Fibroblast of villous mesenchyme (primary cell): ENCODE measurements at places on chromosomes 13 and 19.

DNA sequence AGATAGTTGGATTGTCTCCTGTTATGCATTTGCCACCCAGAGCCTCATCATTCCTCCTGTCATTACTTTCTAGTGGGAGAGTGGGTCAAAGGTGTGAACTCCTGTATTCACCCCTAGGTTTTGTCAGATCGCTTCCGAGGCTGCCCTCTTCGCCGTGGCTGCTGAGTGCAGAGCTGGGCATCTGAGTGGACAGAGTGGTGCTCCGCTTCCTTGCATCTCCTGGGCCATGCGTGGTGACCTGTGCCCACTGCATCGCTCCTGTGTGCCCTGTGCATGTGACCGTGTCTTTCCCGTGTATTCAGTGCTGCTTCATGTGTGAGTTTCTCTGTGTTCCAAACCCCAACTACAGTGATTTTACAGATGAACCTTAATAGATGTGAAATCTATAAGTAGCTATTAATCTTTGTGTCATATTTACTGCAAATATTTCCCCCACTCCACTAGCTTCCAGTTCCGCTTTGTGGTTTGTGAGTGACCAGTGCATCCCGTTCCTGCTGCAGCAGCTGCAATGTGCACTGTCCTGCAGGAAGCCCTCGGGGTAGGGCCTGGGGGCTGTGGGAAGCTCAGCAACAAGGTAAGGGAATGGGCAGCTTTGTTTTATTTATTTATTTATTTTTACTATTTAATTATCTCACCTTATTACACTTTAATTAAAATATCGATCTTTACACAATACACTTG, 53.1 kb downstream of the C13orf46 start:
- DNase-seq = no peak

DNA sequence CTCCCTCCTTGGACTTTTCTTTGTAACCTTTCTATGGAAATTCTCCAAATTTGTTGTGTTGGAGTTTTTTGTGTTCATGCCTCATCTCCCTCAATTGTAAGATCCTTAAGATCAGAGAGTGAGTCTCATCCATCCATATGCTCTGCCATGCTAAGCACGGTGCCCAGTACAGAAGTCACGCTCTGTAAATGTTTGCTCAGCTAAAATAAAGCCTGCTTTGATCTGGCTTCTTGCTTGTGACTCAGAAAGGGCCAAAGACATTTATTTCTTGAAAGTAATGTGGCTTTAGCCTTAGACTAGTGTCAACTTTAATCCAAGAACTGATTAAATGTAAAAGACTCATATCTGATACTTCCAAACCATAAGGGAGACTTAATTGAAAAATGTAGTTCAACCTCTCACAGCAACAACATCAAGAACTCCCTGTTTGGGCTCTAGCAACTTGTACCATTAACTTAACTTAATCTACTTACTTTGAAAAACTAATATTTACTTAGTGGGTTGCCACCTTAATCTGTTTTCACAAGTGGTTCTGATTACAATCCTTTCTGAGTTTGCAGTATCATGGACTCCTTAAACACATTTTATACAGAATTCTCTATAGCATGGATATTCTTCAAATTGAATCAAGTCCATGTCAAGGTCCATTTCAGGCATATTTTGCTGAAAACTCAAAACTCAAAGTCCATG, 100.2 kb downstream of the KL start:
- DNase-seq = no peak

GRCh38 chr19:1532003-1532402, 8.1 kb downstream of the PLK5 start:
- DNase-seq = no peak

DNA sequence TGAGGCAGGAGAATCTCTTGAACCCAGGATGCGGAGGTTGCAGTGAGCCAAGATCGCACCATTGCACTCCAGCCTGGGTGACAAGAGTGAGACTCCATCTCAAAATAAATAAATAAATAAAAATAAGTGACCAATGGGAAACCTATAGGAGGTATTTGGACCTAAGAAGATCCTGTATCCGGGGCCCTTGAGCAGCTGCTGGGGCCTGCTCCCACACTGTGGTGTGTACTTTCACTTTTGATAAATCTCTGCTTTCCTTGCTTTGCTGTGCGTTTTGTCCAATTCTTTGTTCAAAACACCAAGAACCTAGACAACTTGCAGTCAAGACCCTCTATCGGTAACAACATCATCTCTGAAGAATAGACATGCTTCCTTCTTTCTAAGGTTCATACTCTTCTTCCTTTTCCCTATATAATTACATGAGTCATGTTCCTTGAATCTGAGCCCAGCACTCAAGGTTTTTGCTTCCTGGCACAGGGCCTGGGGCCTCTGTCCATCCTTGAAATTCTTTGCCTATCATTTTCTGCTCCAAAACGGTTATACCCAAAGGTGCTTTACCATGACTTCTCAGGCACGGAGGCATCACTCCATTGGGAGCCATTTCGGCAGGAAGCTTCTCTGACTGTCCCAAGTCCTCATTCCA, 14.2 kb upstream of the PNMA8C start:
- DNase-seq = peak; percentile 60

GRCh38 chr13:110318920-110319319, 11.8 kb downstream of the COL4A2 start:
- no peak for DNase-seq

DNA sequence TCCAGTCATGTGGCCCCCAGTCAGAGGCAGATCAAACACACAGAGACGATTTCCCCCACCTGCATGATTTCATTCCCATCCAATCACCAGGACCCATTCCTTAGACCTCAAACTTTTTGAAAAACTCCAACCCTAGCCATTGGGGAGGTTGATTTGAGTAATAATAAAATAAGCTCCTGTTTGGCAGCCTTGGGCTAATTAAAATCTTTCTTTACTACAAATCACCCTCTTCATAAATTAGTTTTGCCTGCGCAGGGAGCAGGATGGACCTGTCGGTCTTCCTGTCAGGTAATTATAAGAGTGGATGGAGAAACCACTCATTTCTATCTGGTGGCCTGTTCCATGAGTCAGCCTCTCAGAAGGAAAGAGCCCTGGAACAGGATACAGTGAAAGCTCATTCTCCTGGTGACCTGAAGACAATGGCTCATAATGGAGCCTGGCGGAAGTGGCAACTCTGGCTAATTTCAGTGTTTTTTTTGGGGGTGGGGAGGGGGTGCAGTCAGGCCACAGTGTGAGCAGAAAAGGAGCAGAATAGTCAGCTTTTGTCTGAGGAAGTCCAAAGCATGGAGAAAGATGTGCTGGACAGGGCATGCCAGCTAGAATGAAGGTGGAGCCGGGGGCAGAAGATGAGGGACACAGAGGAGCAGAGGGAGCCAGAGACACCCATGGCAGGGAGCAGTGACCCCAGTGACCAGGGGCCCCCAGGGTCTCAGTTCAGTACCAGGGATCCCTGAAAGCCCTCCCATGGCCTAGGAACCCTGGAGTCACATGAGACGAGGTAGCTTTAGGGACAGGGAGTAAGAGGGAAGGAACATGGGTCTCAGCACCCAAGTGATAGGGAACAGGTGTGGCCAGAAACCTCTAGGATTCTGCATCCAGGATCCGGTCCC, 31.8 kb upstream of the PSG9 start:
- DNase-seq = no peak

- DNase-seq = no peak
Measured at GRCh38 chr13:84211048-84211447, 328.8 kb upstream of the SLITRK1 start.

DNA sequence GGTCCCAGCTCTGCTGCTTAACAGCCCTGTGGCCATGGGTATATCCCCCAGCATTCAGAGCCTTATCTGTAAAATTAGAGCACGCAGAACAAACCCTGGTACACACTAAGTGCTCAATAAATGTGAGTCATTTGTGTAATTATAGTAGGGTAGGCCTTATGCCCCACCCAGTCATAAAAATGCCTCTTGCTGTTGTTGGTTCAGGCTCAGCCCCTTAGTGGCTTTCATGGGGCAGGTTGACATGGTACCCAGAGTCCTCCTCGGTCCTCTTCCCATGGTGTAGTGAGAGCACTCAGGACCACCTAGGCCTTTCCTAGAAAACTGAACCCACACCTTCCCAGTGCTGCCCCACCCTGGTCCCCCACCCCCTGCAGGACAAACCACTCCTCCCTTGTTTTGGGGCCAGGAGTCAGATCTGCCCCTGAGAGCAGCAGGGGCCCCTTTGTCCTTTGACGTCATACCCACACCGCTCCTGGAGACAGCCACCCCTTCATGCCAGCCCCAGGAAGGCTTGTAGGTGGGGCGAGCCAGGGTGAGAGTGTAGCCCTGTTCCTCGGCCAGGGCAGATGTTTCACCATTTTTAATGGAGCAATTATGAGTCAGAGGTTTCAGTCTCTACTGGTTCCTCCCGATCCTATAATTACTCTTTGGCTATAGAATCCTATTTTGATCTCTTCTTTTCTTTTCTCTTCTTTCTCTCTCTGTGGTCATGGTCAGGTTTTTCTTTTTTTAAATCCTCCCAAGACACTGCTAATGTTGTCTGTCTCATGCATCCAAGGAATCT, 36.8 kb downstream of the ACTN4 start:
- DNase-seq = peak; percentile 96

- no peak for DNase-seq
Measured at GRCh38 chr13:26500618-26501320, 56.7 kb upstream of the WASF3 start.

DNA sequence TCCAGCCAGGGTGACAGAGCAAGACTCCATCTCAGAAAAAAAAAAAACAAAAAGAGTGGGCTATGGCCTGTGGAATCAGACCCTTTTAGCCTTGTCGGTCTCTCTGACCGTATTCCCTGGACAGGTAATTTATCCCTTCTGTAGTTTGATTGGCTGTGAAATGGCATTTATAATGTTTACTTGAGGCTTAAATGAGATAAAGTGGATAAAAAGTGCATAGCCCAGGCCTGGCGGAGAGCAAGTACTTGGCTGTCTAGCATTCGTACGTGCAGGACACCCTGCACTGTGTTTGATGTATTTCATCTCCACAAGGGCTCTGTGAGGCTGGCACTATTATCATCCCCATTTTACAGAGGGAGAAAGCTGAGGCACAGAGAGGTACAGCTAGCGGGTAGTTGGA, 7.0 kb downstream of the NTN5 start:
- DNase-seq = no peak

DNA sequence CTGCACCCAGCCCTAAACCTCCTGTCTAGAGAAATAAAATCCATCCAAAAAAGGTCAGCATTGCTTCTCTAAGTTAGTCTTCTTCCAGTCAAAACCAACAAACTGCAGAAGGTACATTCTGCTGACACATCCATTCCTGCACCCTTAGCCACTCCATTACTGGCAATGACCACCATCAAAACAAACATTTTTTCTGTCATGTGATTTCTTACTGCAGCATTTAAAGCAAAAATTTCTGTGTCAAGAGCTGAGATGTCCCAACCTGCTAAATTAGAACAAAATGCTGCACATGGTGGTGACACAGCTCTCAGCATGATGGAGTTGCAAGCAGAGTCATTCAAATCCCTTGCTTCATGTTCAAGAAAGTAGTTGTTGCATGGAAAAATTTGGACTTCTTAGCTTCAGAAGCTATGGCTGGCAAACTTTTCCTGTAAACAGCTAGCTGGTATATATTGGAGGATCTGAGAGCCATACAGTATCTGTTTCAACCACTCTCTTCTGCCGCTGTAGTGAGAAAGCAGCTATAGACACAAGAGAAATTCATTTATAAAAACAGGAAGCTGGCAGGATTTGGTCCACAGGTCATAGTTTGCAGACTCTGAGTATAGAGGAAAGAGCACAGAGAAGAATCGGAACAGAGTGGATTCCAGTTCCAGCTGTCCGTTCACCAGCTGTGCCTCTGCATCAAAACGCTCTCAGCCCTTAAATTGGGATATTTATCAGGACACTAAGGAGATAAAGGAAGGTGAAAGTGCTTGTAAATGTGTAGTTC, 17.4 kb downstream of the RUBCNL start:
- peak; percentile 81 for DNase-seq

GRCh38 chr19:5635427-5635826, 12.5 kb downstream of the SAFB start:
- no peak for DNase-seq

DNA sequence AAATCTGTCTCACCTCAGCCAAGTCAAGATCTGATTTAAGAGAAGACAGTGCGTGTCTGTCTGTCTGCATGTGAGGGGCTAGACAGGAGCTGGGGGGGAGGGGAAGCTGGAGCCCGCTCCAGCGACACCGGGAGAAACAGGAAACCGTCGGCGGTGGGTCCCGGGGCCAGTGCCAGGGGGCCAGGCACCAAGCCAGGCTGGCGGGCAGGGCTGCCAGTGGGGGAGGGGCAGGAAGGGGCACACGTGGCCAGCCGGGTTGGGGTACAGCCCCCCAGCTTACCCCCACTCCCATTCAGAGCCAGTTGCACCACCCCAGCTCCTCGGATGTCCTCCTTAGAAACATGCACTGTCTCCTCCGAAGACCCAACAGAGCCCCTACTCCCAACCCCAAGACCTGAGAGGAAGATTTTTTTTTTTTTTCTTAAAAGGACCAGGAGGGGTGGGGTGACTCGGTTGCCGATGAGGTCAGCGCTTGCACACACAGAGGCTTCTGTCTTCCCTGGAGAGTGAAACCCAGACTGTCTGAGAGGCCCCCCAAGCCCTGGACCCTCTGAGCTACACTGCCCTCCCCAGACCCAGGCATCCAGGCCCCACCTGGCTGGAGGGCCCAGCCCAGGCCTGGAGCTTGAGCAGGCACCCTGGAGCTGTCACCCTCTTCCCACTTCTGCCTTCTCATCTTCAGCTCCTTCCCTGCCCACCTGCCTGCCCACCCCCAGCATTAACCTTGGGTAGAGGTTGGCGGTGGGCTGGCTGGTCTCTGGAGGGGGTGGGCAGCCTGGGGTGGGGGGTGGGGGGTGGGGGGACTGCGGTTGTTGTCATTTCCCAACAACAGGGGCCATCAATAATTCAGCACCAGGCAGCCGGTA, 4.0 kb downstream of the ERF start:
- DNase-seq = peak; percentile 52

GRCh38 chr13:73708393-73708985, 425.7 kb downstream of the KLF12 start:
- DNase-seq = peak; percentile 69

- DNase-seq = no peak
Measured at GRCh38 chr13:39281539-39282150, 243.4 kb downstream of the NHLRC3 start.

- no peak for DNase-seq
Measured at GRCh38 chr13:58704953-58705352, 1073.4 kb downstream of the PCDH17 start.

GRCh38 chr19:42111384-42111783, 20.9 kb downstream of the POU2F2 start:
- DNase-seq = peak; percentile 52

- DNase-seq = no peak
Measured at GRCh38 chr13:80339563-80339911, 1.4 kb downstream of the SPRY2 start.

GRCh38 chr19:30419568-30420180, 47.5 kb downstream of the ZNF536 start:
- DNase-seq = no peak

DNA sequence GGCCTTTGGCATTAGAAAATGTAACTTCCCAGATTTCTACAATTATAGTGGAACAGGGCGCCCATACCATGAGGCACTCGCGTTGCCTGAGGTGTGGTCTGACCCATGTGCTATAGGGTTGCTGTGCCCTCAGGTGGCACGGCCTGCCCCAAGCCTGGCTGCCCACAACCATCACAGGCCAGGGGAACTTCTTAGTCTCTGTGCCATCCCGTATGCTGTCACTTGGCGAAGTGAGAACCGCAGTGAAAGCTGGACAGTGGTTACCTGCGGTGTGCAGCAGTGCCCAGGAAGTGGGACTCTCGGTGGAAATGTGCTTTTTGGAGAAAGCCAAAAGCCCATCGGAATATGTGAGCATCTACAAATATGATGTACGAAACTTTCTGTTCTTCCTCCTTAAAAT, 88.2 kb upstream of the GPR183 start:
- DNase-seq = no peak
